GM19239 (cell line): ENCODE measurements at places on chromosomes 2 and 18.

GRCh38 chr2:120238728-120239487 lies 13.7 kb upstream of the RALB start:
- DNase-seq: no peak

DNA sequence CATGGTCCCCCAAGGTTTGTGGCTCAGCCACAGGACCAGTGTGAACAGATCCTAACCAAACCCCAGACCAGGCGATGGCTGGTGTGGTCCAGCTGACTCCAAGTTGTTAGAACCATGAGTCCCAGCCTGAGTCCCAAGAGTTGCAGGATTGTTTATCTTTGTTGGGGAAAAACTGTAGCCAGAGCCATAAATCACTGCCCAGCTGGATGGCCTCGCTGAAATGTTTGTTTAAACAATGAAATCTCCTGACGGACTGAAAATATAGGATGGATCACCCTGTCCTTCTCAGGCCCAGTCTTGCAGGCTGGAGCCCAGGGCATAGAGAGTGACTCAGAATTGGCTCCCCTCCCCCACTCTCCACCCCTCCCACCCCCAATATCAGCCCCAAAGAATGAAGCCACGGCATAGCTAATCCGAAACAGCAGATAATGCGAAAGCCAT lies 36.4 kb downstream of the PKDCC start:
- no peak for DNase-seq

- no peak for DNase-seq
Measured at GRCh38 chr2:59804732-59805131, 748.7 kb downstream of the BCL11A start.

- DNase-seq: no peak
Measured at GRCh38 chr18:79531926-79532312, 136.2 kb downstream of the NFATC1 start.

- DNase-seq: no peak
Measured at GRCh38 chr2:63888053-63888452, 46.4 kb downstream of the UGP2 start.

DNA sequence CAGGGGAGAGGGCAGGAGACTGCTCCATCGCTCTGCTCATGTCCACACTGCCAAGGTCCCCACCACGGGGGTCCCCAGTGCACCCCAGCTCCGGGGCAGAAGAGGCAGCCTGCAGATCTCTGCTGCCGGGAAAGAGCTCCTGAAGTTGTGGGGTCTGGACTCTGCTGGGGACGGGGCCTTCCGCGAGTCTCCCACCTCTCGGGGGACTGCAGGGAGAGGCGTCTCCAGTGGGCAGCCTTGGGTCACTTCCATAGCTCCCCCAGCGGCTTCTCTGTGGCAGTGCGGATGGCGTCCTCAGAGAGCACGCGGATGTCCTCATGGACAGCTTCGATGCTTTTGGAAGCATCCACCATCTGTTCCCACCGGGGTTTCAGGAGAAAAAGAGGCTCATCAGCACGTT lies 10.7 kb downstream of the DTYMK start:
- no peak for DNase-seq

DNA sequence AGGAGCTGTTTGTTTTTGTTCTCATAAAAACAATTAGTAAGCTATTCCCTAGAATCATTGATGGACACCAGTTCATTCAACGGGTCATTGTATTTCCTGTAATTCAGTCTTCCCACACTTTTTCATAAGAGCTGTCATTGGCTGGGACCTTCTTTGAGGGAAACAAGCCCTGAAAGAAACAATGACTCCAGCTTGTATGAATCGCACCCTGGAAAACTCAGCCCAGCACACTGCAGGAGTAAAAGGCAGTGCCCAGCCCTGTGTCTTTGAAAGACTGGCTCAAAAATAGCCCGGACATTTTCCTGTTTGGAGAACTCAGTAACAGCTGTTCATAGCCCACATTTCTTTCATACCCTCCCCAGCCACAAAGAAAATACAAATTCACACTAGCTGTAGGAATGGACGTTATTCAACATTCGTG lies 81.5 kb downstream of the NCKAP5 start:
- DNase-seq: no peak

DNA sequence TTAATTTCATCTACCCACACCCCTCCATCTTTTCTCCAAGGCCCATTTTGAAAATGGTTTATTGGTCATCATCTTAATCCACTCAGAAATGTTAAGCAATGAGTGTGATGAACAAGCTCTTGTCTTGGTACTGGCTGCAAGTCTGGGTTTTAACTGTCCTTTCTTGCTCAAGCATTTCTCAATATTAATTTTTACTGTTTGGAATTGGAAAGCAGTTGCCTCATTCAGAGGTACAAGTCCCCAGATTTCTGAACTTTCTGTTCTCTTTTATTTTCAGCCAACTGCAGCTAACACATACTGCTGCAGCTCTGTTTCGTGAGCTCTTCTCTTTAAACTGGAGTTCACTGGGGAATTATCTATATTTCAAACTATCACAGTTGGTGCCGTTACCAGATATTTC lies 99.4 kb upstream of the TEX51 start:
- no peak for DNase-seq

GRCh38 chr18:53443336-53443735 lies 781.1 kb downstream of the MBD2 start:
- no peak for DNase-seq
